ENCODE measurements at places on chromosomes 1 and 21.

GRCh38 chr1:14113841-14114567 lies 414.0 kb downstream of the PRDM2 start:
- DNase-seq, result peak; percentile 23

- DNase-seq, result no peak
These were observed 17.7 kb downstream of the FOXJ3 start for GRCh38 chr1:42317308-42317707.

- no peak for DNase-seq
These were observed 174.0 kb upstream of the ATP1B1 start for GRCh38 chr1:168932539-168932938.

DNA sequence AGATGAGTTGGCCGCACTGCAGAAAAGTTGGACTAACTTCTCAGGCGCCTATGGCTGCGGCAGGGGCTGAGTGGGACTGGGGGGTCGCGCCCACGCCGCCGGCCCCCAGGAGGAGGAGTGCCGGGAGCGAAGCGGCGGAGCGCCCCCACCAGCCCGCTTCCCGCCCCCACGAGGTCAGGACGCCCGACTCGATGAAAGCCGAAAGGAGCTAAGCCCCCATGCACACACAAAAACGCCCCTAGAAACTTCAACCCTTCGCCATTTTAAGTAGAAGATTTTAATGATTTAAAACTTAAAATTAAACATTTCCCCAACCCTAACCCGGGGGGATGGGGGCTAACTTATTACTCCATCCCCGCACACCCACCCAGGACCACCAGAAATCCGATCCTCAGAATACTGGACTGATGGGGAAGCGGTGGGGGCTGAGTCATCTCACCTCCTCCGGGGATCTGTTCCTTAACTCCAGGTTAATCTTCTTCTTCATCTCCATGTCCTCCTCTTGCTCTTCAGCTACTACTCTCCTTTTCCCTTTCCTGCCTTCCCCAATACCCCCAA lies 539 bp downstream of the ANP32E start:
- no peak for DNase-seq

DNA sequence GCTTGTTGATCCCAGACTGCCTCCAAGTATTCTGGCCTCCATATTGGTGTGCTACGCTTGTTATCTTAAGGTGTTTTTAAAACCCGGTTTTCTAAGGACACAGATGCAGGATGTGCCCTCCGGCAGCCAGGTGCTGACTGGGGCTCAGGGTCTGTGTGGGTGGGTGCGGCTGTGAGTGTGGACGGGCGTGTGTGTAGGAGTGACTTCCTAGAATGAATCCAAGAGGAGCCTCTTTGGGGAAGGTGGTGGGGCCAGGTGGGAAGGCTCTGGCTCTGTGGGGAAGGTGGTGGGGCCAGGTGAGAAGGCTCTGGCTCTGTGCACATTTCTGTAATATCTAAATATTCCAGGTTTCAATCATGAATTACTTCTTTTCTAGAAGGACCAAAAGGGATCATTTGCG lies 12.8 kb upstream of the TSPEAR start:
- no peak for DNase-seq

GRCh38 chr1:54965624-54966340 lies 14.6 kb upstream of the TMEM61 start:
- peak; percentile 83 for DNase-seq

- DNase-seq, result no peak
These were observed 988 bp downstream of the SLC35A3 start for GRCh38 chr1:99970713-99971255.

- no peak for DNase-seq
These were observed 164.5 kb upstream of the LHX8 start for GRCh38 chr1:74969566-74970135.

DNA sequence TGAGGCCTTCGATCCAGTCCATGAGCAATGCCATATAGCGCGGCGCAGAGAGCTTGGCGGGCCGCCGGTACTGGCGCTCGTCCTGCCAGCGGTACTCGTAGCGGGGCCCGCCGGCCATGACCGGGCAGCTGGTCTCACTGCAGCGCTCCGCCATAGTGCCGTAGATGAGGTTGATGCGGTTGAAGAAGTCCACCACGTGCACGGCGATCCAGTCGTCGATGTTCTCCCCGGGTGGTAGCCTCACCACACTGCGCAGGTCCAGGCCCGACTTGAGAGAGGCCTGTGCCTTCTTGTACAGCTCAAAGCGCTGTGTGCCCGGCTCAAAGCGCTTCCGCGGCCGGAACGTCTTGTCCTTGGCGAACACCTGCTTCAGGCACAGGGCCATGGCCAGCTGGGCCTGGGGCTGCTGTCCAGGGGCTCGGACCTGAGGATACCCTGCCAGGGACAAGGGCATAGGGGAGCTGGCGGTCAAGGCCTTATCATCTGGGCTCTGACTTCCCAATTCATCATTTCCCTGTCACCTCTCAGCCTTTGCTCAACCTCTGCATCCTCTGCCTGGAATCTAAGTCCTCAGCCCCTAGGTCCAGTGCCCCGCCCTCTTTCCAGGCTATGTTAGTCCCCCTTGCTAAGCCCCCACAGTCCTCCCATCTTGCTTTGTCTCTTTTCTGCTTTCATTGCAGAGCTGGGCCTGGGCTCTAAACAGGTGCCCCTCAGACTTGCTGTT lies 3.5 kb downstream of the MOB3C start:
- DNase-seq, result no peak

- no peak for DNase-seq
These were observed 75.4 kb downstream of the RIPK4 start for GRCh38 chr21:41691205-41692184.

GRCh38 chr1:110465038-110465813 lies 14.3 kb downstream of the PROK1 start:
- DNase-seq, result no peak

DNA sequence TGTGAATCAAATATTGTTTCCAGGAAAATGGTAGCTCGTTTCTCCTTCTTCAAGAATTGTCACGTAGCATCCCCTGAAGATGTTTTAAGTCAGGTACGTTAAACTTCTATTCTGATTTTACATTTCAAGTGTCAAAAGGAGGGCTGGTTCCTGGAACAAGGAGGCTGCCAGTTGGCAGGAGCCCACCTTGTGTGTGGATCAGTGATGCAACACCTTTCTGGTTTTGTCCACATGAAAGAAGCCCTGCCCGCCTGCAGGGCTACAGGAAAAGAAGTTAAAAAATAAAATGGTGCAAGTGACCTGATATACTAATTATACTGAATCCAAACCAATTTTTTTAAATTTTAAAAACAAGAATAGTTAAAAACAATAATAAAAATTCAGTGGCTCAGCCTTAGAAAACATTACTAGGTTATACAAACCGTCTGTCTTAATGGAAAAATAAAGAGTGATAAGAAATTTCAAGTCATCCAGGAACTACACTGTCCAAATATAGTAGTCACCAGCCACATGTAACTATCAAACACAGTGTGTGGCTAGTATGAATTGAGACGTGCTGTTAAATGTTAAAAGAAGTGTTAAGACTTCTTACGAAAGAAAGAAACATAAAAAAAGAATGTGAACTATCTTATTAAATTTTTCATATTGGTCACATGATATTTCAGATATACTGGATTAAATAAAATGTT lies 123.1 kb downstream of the APP start:
- DNase-seq, result no peak

DNA sequence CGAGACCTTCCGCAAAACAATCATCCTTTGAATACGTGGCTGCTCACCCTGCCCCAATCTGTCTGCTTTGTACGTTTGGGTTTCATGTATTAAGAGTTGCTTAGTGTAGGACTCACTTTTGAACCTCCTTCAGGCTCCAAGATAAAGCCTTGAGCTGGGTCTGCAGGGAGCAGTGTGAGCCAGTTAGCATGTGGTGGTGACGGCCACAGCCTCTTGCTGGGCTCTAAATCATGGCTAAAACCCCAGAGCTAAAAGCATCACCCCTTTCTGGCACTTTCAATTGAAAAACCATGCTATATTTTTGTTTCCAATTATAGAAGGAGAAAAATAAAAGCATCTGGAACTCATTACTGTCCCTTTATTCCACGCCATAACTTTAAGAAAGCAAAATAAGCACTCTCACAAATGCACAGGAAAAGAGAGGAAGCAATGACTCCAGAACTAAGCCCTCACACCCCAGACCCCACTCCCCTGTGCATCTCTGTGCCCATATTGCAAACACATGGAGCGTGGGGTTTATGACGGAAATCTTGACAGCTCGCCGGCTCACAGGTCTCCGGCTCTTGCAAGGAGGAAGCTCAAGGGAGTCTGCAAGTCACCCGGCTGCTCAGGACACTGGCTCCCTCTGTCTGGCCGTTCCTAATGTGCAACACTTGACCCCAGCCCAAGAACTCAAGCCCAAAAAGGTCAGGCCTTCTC lies 135.5 kb downstream of the MIS18A start:
- no peak for DNase-seq

- DNase-seq, result no peak
These were observed 275.2 kb downstream of the COL11A1 start for GRCh38 chr1:102833151-102833550.

- no peak for DNase-seq
These were observed 14.0 kb downstream of the WNT3A start for GRCh38 chr1:228020686-228021354.

- no peak for DNase-seq
These were observed 29.1 kb downstream of the ARID1A start for GRCh38 chr1:26724926-26725325.

- peak; percentile 30 for DNase-seq
These were observed 729 bp upstream of the CDCA8 start for GRCh38 chr1:37691497-37692077.

DNA sequence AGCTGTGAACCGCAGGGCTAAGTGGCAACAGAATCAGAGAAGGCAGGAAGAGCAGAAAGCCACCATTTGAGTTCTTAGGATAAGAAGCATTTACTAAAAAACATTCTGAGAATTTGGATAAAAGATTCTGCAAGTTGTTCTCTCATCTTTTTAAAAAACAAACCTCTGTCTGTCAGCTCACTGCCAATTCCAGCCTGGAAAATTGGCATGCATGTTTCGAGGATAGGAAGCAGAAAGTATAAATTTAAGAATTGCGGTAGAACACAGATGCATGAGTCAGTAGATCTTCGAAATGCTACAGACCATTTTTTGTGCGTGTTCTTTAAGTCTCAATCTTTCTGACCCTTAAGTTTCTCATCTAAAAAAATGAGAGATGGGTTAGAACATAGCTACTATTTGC lies 544.5 kb upstream of the DAB1 start:
- DNase-seq, result no peak

GRCh38 chr21:35405981-35406380 lies 356.9 kb upstream of the RUNX1 start:
- DNase-seq, result no peak

- DNase-seq, result no peak
These were observed 4.8 kb upstream of the TMCO1 start for GRCh38 chr1:165773324-165773965.

- no peak for DNase-seq
These were observed 74.1 kb downstream of the CRB1 start for GRCh38 chr1:197342044-197342565.

GRCh38 chr1:41344708-41345159 lies 16.5 kb upstream of the FOXO6 start:
- DNase-seq, result no peak

GRCh38 chr1:28127617-28128257 lies 39.3 kb upstream of the EYA3 start:
- no peak for DNase-seq

DNA sequence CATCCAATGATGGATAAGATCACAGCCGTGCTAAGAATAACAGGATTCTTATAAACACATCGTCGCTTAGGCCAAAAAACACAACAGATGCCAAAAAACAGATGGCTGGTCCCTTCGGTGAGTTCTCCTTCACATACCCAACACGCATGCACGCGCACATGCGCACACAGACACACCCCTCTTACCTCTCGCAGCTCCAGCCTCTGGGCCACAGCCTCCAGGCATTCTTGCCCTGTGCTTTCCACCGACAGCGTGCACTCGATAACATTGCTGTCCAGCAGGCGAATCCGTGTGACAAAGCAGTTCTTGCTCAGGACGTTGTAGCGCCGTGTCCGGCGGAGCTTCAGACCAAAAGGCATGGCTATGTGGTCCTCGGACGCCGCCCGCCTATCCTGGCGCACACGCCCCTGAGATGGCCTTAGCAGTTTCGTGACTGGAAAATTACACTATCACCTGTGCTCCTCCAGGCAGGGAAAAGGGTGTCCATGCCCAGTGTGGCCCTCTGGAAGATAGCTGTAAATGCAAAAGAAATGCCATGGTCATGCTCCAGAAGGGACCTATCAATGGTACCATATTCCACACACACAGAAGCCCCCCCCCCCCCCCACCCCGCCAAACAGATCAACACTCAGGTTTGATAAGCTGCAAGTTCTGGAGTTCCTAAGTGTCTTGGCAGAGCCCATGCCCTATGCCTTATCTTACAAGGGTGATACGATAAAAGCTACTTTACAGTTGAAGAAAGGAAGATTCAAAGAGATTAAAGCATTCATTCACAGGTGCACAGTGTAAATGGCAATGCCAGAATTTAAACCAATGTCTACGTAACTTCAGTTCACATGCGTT lies 86.7 kb downstream of the PTPN14 start:
- DNase-seq, result no peak

DNA sequence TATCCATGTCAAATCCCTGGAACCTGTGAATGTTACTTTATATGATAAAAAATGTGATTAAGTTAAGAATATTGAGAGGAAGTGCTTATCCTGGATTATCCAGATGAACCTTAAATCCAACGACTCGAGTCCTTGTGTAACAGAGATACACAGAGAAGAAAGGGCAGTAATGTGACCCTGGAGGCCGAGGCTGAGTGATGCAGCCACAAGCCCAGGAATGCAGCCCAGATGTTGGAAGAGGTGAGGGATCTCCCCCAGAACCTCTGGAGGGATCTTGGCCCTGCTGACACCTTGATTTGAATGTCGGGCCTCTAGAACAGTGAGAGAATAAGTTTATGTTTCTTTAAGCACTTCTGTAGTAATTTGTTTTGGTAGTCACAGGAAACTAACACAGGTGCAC lies 18.0 kb downstream of the LPGAT1 start:
- DNase-seq, result no peak

GRCh38 chr1:53378061-53378460 lies 50.2 kb upstream of the LRP8 start:
- DNase-seq, result peak; percentile 5

- DNase-seq, result no peak
These were observed 26.7 kb upstream of the NBL1 start for GRCh38 chr1:19617376-19617775.

DNA sequence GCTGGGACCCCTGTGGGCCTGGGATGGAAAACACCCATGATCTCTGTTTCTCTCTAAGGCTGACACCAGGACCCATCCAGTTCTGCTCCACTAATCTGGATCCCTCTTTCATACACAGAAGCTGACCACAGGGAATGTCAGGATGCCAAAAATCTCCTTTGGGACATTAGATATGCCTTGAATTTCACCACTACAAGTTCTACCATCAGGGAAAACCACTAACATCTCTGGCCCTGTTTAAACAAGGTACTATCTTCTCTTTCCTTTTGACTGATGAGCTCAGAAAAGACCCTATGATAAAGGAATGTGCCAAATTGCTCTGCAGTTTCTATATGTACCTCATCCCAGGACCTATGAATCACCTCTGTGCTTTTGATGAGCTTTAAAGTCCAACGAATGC lies 10.2 kb upstream of the PLXNA2 start:
- DNase-seq, result no peak

DNA sequence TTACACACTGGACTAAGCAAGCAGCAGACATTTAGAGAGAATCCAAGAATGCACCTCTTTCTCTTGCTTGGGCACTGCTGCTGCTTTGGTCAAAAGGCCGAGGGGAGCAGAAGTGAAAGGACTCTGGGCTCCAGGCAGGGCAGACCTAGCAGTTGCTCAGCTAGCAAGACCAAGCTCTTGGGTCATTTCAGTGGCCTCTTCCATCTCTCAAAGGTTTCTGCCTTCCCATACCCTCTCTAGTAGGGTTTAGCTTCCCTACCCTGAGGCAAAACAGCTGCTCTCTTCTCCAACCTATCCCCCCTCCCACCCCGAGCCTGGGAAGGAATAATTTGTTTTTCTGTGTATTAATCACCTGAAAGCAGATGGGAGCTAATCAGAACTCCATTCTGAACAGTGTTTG lies 25.8 kb downstream of the TFAP2E start:
- DNase-seq, result no peak

Data from tibial artery (tissue), 4 donors.